ENCODE measurements at places on chromosomes 16 and 17.

DNA sequence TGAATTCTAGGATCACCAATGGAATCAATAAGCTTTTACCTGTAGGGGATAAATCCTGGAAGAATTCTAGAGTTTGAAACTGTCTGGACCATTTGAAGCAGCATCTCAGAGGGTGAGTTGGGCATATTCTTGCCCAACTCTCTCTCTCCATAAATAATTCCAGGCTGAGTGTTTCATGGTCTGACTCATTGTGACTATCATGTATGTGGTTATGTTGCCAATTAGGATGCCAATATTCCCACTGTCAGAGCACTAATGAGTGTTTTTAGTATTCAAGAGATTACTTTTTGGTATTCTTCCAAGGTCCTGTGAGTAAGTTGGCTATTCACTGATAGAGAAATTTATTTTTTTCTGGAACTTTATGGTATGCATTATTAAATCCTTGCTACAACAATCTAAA, 456.9 kb downstream of the TOX3 start:
- DNase-seq, result no peak

DNA sequence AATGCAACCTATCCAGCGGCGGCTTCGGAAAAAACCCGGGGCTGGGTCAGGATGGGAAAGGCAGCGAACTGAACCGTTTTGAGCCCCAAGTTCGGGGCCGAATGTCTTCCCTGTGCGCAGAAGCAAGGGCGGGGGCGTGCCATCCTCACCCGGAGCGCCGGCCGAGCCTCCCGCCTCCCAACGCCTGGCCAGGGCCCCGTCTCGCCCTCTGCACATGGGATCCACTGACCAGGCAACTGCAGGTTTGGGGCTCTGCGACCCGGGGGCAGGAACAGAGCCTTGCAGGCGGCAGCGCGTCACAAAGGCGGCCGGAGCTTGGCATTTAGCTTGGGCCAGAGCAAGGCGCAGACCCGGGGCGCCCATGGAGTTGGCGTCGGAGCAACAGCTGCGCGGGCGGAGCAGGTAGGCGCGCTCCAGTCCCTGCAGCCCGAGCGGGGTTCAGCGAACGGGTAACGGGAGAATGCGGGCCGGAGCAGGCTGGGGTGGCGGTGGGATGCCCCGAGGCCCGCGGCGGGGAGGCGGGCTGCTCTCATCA, at the start of gene FBXO39:
TSS of gene FBXO39 (plus strand) at position 345 of the 535 bp plus-strand sequence. CDS start 3,654 bp downstream, outside the sequence.
- DNase-seq, result no peak

DNA sequence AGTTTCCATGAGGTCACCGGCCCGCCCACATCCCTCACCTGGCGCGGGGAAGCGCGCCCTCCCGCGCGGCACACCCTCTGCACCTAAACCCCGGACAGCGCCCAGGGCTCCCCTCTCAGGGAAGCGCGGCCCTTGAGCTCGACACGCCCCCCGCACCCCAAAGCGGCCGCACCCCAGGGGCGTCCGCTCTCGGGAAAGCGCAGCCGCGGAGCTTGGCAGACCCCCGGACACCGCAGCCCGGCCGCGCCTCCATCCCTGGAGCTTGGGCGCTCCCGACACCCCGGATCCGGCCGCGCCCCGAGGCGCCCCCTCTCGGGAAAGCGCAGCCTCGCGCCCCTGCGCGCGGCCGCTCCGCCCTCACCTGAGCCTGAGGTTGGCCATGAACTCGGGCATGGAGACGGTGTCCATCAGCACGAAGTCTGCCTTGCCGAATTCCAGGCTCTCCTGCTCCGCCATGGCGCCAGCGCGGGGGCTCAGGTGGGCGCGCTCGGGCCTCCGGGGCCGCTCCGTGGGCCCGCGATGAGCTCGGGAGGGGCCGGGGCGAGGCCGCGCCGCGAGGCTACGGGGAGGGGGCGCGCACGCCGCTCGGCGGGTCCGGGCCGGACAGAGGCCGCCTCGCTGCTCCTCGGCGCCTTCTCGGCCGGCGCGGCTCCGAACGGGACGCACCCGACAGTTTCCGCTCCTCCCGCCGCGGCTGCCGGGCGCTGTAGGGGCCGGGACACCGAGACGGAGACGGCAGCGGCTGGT, at the start of gene MYO1D:
TSS of gene MYO1D (minus strand) at position 708 of the 747 bp plus-strand sequence. CDS start at position 456, 252 bp downstream.
- DNase-seq, result peak; percentile 40

DNA sequence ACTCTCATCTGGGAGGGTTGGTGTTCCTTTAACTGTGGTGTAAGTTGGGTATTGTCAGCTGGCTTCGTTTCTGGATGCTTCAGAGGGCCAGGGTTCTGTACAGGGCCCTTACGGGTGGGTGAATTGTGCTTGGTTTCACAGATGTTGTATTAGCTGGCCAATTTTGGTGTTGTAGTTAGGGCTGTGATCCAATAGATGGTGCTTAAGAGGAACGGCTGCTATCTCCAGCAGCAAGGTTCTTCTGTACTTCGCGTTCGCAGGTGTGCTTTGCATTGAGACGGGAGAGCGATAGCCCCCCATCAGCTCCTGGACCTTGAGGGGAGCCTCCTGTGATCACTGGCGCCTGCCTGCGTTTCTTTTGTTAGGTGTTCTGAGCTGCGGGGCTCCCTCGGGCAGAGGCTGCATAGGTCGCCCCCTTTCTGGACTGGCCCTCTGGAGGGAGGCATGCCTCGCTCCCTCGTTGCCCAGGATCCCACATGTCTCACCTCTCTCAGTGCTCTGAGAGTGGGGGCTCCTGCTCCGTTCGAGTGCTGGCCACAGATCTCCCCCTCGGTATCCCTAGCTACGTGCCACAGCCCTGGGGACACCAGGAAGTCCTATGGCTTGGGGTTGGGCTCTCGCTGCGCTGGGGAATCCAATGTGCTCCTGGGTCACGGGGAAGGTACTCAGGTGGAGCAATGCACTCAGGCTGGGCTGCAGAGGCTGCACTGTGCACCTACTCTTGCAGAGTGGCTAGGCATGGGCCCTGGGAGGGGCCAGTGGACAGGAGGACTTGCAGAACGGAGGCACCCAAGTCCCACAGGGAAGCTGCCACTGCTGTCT, 837 bp upstream of the PRDM7 start:
- peak; percentile 26 for DNase-seq

DNA sequence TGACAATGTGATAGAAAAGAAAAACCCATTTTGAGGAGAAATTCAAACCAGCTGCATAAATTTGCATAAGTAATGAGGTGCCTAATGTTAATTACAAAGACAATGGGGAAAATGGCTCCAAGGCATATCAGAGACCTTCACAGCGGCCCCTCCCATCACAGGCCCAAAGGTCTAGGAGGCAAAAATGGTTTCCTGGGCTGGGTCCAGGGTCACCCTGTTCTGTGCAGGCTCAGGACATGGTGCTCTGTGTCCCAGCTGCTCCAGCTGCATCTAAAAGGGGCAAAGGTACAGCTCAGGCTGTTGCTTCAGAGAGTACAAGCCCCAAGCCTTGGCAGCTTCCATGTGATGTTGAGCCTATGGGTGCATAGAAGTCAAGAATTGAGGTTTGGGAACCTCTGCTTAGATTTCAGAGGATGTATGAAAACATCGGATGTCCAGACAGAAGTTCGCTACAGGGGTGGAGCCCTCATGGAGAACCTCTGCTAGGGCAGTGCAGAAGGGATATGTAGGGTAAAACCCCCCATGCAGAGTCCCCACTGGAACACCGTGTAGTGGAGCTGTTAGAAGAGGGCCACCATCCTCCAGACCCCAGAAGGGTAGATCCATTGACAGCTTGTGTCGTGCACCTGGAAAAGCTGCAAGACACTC, 40.6 kb downstream of the IKZF3 start:
- no peak for DNase-seq

GRCh38 chr17:35315283-35315682, 58.1 kb downstream of the SLFN11 start:
- DNase-seq, result peak; percentile 53

GRCh38 chr16:83308414-83308813, 499.4 kb upstream of the HSBP1 start:
- DNase-seq, result no peak

GRCh38 chr17:76369804-76370203, 14.6 kb upstream of the SPHK1 start:
- no peak for DNase-seq

DNA sequence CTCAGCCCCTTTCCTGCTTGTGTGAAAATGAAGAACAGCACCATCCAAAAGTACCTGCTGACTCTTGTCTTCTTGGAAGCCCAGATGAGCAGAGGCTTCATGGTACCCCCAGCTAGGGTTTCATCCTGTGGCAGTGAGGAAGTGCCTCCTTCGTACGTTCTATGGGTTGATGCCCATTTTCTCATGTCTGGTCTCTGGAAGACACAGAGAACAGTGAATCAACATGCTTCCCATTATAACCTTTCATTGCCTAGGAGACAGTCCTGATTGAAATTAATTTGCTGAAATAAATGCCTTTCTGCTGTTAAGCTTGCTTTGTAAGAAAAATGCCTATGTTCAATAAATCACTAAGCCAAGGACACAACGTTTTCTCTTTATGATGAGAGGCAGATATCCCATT, 36.5 kb downstream of the RCVRN start:
- no peak for DNase-seq

- no peak for DNase-seq
These were observed 18.1 kb downstream of the ABCA6 start for GRCh38 chr17:69123626-69124025.

GRCh38 chr16:62816971-62817519, 780.8 kb upstream of the CDH8 start:
- DNase-seq, result no peak

- no peak for DNase-seq
These were observed 616.4 kb downstream of the CDH8 start for GRCh38 chr16:61419791-61420190.

GRCh38 chr16:17768257-17768656, 297.5 kb upstream of the XYLT1 start:
- DNase-seq, result no peak

GRCh38 chr17:41403404-41404023, 6.1 kb upstream of the KRT31 start:
- no peak for DNase-seq

- DNase-seq, result no peak
These were observed 4.5 kb upstream of the RMI2 start for GRCh38 chr16:11340710-11341109.

DNA sequence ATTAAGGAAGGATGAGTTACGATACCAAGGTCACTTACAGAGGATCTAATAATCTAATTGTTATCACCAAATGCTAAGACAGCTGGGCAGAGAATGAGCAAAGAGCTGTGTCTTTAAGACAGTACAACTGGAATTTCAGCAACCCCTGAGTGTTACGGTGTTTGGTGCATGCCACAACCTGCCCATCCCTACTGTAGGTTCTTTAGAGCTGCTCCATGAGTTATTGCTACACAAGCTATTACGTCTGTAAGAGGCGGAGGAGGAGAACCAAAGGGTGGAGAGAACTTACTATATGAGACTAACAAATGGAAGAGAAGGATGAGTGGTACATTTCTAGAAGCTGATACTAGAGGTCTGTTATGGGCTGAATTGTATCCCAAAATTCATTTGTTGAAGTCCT, 14.2 kb upstream of the C17orf78 start:
- no peak for DNase-seq

GRCh38 chr17:17959520-17960361, 12.5 kb downstream of the TOM1L2 start:
- no peak for DNase-seq

DNA sequence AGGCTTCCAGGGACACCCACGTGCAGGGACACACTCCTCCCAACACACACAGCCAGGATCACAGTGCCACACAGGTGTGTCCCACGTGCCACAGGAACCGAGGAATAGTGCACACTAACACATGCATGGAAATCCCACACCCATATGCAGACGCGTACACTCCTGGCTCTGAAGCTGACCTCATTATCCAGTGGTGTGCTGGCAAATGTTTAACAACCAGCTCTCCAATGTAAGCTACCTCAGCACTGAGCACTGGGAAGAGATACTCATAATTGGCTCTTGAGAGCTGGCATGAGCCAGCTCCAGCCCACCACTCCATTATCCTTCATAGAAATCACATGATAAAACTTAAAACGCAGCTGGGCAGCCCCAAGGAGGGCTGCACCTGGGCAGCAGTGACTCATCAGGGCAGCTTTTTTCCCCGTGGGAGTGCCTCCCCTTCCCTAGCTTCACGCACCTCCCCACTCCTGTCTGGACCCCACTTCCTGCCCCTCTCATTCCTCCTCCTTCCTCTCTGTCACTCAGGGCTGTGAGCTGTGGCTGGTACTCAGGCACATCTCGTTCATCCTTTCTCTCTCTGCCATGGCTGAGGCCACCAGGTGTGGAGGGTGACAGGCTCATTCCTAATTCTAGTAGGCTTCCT, 14.9 kb upstream of the TBX21 start:
- no peak for DNase-seq

GRCh38 chr17:70661342-70662222, 492.2 kb downstream of the KCNJ2 start:
- DNase-seq, result no peak

All from hepatic stellate cell (primary cell).